ENCODE measurements at places on chromosomes 1 and 21. TPM values are rescaled to one million over a fixed set of nuclear protein-coding genes. Genes with fewer than 3 reads are reported as not detected.

FAM131C gene
- total RNA-seq: not detected

KHDC4 gene
- total RNA-seq: 17.4 TPM

KISS1 gene
- not detected for total RNA-seq

OR2T33 gene
- not detected for total RNA-seq

SYTL1 gene
- total RNA-seq: 0.64 TPM

ANKRD35 gene
- 2.5 TPM for total RNA-seq

FYB2 gene
- total RNA-seq: 27.5 TPM

OPRD1 gene
- total RNA-seq: not detected

ZYG11A gene
- total RNA-seq: 1.5 TPM

CHODL gene
- total RNA-seq: not detected

CFHR5 gene
- 78.6 TPM for total RNA-seq

AIRE gene
- total RNA-seq: not detected

GRCh38 chr21:45850181-45850580, 131.4 kb upstream of the COL6A1 start:
- no peak for DNase-seq

DNA sequence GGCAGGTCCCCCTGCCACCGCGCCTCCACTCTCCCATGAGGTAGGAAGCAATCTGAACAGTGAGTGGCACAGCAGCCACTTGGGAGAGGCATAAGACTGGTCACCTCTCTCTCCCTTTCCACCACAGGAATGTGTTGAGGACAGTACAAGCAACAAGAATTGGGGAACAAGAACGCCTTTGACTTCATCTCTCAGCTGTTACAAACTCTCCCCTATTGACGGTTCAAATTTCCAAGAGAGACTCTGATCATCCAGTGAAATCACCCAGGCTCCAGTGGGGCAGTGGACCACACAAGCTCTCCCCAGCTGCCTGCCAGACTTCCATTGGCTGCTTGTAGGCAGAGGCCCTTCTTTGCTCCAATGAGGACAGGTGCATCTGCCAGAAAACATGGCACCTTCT, 249.9 kb upstream of the JUN start:
- no peak for DNase-seq

DNA sequence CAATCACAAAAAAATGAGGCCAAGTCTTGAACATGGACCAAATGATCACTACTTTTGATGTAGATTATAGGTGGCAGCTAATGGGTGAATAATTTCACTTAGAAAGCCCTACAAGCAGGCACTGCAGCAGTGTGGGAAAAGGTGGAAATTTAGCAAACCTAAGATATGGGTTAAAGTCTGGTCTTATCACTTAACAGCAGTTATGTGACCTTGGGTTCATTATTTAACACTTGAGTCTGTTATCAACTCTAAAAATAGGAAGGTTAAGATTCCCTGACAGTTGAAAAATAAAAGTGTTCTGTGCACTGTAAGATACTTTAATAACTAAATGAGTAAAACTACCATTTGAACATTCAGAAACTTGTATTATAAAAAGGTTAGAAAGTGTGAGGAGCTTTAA, 47.5 kb downstream of the SSX2IP start:
- no peak for DNase-seq

- no peak for DNase-seq
Measured at GRCh38 chr1:42777852-42778251, 6.9 kb upstream of the TMEM269 start.

- DNase-seq: no peak
Measured at GRCh38 chr1:203671521-203672278, 45.1 kb downstream of the ATP2B4 start.

DNA sequence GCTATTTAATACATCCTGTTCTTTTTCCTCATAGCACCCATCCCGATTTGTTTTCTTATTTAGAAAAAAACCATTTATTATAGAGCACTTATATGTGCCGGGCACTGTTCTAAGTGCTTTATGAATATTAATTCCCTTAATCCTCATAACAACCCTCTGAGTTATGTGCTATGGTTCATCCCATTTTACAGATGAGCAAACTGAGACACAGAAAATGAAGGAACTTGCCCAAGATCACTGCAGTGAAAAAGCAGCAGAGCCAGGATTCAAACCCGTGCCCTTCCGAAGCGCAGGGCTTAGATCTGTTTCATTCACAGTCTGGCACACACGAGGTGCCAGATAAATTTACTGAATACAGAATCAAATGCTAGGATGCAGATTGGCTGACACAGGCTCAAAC, 85.1 kb upstream of the ZC3H12A start:
- no peak for DNase-seq

DNA sequence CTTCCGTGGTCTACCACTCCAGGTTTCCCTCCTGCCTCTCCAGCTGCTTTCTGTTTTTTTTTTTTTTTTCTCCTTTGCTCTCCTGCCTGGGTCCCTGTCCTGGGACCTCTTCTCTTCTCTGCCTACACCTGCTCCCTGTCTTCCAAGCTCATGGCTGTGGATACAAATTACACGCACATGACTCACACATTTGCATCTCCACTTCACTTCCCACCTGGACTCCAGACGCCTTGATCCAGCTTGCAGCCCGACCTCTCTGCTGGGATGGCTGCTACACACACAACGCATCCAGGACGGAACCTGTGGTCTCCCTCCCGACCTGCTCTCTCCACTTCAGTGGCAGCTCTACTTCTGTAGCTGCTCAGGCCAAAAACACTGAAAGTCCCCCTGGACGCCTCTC, 44.4 kb upstream of the B3GALT5 start:
- no peak for DNase-seq

- no peak for DNase-seq
Measured at GRCh38 chr1:160330119-160330518, 12.9 kb downstream of the COPA start.

DNA sequence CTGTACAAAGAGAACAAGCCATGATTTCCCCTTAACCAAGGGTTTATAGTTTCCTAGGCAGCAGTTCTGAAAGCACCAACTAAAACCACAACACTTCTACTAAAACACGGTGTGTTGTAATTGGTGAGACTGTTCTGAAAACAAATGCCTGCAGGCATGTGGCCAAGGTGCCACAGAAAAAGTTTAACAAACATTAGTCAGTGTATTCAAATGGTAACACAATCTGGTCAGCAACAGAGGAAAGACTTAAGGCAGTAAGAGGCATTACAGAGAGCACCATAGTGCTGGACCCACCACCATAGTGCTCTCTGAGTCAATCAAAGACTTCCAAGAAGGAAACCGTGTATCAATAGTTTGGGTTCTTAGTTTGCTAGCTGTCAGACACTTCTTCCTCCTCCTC, 16.7 kb downstream of the SNIP1 start:
- DNase-seq: peak; percentile 65

GRCh38 chr1:246569248-246570238, 3.3 kb downstream of the CNST start:
- no peak for DNase-seq

- DNase-seq: no peak
Measured at GRCh38 chr1:59769736-59770095, 45.0 kb upstream of the HOOK1 start.

- DNase-seq: no peak
Measured at GRCh38 chr1:44802306-44803061, 2.3 kb downstream of the PLK3 start.

GRCh38 chr1:44941424-44942324, 44.7 kb downstream of the EIF2B3 start:
- no peak for DNase-seq

DNA sequence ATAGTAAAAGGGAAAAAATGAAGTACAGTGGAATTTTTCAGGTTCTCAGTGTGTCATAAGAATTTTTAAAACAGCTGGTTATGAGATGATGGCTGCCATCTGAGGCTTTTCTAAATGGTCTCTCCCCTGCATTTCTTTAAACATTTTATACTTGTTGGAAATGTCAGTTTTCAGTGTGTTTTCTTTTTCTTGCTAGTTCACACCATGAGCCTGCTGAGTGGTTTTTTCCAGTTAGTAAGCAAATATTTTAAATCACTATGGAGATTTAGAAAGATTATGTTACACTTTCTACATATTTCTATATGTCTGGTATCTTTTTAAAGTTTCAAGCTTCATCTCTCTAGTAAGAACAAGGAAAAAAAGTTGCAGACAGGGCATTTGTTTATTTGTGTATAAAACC, 9.6 kb downstream of the RBM15 start:
- no peak for DNase-seq

GRCh38 chr1:160416369-160416768, 16.0 kb downstream of the VANGL2 start:
- no peak for DNase-seq

- no peak for DNase-seq
Measured at GRCh38 chr1:182778862-182779261, 10.7 kb upstream of the NPL start.

GRCh38 chr1:2230781-2231531, 2.8 kb downstream of the SKI start:
- DNase-seq: no peak

Data from right lobe of liver (tissue), 6 donors.